ENCODE measurements at places on chromosomes 4 and X.

GRCh38 chr4:7335344-7336066, 99.2 kb downstream of the PSAPL1 start:
- DNase-seq: no peak

GRCh38 chrX:24294619-24295018, 19.2 kb downstream of the SUPT20HL2 start:
- DNase-seq: no peak

GRCh38 chrX:22053481-22053880, 21.4 kb downstream of the PHEX start:
- DNase-seq: no peak

DNA sequence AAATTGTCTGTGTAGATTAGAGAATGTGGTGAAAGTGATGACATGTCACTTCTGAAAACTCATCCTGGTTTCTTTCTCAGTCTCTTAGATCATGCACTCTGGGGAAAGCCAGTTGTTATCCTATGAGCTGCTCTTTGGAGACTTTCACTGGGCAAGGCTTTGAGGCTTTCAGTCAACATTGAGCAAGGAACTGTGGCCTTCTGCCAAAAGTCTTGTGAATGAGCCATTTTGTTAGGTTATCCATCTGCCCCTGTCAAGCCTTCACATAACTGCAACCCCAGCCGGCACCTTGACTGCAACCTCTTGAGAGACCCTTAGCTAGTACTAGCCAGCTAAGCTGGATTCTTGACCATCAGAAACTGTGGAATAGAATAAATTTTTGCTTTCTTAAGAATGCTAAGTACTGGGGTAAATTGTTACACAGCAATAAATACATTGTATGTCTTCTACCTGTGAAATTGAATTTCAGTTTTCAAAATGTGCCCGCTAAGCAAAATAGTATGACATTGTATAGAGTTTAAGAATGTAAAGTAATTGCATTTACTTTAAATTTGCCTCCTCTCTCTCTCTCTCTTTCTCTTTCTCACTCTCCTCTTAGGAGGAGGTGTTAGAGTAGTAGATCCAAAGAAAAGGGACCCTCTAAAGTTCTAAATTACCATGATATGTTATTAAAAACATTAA, 1273.0 kb downstream of the RAPGEF2 start:
- DNase-seq: no peak

DNA sequence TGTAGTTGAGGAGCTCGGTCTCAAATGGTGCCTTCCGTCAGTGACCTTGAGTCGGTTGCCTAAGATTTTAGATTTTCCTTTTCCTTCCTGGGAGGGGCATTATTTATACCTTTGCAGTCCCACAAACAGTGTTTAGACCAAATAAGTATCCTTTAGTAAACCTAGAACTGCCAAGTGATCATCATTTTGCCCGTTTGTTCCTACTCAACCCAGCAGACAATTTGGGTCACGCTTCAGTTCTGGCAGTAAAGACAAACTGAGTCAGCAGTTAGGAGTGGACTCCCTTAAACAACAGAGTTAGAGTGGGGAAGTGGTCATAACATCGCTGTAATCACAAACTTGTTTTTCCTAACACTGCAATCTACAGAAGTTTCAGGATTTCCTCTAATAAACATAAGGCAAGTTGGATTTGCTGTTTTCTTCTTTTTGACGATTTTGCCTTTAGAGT, 777 bp upstream of the WDFY3 start:
- no peak for DNase-seq

- DNase-seq: no peak
Measured at GRCh38 chrX:70720721-70721120, 187.8 kb downstream of the TEX11 start.

DNA sequence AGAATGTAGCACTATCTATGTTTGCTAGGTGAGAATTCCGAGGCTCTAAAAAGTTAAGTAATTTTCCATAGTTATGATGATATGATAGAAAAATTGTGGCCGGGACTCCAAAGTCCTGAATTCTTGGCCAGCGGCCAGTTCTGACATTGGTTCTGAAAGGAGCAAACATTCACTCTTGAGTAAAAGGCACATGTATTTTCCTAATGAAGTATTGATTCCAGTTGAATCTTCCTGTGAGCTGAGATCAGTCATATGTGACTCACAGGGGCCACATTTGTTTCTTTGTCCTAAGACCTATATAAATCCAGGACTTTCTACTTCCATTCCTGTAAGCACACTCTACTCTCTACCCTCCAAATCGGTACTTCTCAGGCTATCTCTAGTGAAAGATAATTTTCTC, 349.9 kb downstream of the BMPR1B start:
- DNase-seq: no peak

DNA sequence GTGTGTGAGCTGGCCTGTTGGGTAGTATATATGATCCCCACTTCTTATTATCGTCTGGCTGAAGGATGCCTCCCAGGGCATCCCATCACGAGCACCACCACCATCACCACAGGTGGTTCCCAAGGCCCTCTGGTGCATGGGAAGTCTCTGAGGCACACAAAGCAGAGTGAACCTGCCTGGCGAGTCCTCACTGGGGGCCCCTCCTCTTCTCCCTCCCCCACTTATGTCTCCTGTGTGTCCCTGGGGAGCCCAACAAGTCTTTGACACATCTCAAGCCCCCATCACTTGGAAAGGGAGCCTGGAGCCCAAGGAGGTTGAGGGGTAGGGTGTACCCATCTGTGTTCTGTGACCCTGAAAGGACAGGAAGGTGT, 45.5 kb upstream of the NKX1-1 start:
- no peak for DNase-seq

- no peak for DNase-seq
Measured at GRCh38 chrX:20965270-20966044, 408.8 kb upstream of the CNKSR2 start.

DNA sequence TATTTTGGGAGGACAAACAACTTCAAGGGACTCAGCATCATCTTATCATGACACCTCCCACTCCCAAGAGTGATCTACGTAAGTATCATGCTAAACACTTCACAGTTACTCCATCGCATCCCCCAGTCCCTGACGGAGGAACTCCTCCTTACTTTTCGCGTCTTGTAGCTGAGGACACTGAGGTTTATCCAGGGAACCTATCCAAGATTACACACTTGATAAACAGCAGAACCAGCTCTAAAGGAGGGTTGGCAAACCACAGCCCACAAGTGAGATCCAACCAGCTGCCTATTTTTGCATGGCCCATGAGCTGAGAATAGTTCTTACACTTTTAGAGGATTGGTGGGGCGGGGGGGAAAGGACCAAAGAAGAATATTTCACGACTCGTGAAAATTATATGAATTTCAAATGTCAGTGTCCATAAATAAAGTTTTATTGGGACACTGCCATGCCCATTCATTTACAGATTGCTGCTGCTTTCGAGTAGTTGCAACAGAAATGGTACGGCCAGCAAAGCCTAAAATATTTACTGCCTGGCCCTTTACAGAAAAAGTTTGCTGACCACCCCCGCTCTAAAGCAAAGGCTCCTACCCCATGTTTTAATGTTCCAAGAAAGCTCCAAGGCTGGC, 47.8 kb downstream of the SEPSECS start:
- no peak for DNase-seq

DNA sequence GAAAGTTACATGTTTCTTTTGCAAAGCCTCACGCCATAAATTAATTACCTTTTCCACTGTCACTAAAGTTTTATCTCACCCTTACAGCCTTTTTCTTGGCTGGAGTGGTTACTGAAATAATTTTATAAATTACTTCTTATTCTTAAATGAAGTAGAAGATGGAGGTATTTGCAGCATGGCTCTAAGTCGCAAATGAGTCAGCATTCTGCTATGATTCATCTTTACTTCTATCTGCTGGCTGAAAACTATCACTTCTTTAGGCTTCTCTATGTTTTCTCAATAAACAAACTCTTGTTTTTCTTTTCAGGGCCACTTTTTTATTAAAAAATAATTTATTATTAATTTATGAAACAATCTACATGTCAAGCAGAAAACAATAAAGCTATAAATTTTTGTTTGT, 210.2 kb upstream of the GYPA start:
- no peak for DNase-seq

GRCh38 chr4:78293348-78293747, 236.2 kb downstream of the FRAS1 start:
- no peak for DNase-seq

DNA sequence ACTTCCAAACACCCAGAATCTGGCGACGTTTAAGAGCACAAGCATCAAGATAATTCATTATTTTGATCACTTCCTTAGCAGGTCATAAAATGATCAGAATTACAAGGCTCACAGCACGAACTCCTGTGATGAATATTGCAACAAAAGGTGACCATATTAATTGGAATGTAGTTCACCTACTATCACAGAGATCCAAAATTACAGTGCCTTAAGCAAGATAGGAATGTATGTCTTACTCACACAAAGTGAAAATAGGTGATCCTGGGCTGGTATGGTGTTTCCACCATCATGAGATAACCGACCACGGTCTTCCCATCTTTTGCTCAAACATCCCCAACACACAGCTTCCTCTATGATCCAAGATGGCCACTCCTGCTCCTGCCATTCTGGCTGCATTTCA, 131.2 kb downstream of the SCFD2 start:
- no peak for DNase-seq
